NCI-H748 treated with DMSO at 0.1 percent for 48 hours (cell line): ENCODE measurements at places on chromosomes 7 and 10.

DNA sequence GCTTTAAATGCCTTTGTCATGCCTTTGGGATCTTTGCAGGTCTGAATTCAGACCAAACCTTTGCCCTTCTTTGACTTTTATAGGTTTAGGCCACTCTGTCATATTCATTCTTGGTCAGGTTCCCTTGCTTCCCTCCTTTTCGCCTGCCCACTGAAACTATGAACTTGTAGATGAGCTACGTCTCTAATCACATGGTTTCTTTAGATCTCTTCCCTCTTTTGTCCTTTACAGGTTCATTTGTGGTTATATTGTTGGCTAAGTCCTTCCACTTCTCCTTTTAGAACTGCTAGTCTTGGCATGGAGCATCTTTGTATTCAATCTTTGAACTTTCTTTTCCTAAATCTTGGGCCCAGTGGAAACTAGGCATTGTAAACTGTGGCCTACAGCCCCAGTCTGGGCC is 104.0 kb upstream of the ZEB1 start:
- DNase-seq: no peak

DNA sequence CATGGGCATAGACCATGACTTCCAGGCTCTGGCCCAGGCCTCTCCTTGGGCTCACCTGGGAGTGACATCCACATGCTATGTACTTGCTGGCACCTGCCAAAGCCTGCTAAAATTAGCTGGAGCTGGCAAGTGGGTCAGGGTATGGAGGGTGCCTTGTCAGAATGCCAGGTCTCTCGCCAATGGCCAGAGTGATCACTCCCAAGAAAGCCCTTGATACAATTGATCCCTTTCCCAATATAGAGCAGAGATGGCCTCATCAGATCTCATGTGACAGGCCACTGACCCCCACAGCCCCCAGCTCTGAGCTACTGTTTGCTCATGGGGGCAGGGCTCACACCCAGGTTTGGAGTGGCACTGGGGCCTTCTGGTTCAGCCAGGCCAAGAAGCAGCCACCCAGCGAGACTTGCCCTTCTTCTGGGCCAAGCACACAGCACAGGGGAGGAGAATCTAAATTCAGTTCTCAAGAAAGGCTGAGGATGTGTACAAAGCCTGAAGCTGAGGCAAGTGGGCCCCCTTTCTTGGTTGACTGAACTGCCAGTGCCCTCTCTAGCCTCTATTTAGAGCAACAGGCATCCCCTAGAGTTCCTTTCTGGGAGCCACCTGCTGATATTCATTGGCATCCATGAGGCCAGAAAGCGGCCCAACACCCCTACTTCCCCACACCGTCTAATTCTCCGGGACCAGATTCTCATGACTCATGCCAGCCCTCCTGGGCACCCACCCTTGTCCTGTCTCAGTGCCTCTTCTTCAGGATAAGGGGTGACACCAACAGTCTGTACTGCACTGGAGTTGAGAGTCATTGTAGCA is 18.9 kb upstream of the MYL7 start:
- no peak for DNase-seq

DNA sequence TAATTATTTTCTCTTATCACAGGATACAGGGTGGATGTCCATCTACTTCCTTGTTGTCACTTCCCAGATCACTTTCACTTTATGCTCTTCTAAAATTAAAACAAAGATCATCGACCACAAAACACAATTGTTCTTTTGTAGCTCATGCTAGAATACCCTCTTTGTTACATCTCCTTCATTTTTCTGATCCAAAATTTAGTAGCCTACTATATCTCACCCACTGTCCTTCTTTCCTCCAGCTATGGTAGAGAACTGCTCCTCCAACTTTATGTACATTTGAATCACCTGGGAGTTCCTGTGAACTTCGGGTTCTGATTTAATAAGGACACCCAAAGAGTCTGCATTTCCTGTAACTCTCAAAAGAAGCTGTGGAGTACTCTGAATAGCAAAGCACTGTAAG is 1.2 kb upstream of the AHR start:
- DNase-seq: no peak

- DNase-seq: no peak
These were observed 42.7 kb upstream of the CHST3 start for GRCh38 chr10:71921324-71922027.

DNA sequence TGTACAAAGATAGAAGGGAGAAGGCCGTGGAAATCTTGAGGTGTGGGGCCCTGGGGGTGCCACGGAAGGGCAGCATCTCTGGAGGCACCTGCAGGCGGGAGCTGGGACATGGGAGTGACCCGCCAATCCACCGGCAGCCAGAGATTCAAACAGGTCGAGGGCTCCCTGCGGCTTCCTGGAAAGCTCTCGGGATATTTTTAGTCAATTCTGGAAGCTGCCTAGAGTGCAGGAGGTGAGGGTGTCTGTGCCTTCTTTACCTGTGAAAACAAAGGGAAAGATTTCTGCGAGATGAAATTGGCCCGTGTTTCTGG is 16.6 kb downstream of the MNX1 start:
- DNase-seq: no peak

GRCh38 chr7:108001764-108002725 is 916 bp downstream of the LAMB1 start:
- DNase-seq: peak; percentile 7

GRCh38 chr7:131284702-131285419 is 42.8 kb upstream of the MKLN1 start:
- no peak for DNase-seq

DNA sequence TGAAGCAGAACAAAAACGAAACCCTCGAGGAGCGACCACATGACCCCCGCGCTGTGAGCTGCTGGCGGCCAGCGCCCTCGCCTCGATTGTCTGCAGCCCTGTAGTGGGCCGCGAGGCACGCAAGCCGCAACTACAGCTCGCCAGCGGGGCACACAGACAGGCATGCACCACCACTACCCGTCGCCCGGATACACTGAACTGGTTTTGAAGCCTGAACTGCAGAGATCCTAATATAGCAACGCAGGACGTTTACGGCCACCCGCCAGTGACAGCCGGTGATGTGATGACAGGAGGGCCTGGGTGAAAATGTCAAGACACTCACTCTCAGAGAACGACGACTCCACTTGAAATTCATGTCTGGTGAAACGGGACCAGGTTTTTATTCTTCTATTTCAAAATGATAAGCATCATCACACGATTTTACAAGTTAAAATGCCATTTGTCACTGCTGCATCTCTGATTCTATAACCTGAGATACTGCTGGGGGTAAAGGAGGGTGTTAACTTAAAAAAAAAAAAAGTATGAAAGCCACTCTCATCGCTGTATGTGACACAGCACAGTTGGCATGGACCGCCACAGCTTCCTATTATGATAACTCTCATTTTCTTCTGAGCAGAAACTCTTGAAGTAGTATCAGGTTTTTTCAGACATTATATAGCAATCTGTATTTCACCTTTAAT is 120.3 kb upstream of the DIP2C start:
- no peak for DNase-seq

GRCh38 chr10:6115411-6115810 is 26.6 kb downstream of the RBM17 start:
- DNase-seq: no peak

GRCh38 chr10:19488592-19489280 is 327.5 kb upstream of the PLXDC2 start:
- no peak for DNase-seq

DNA sequence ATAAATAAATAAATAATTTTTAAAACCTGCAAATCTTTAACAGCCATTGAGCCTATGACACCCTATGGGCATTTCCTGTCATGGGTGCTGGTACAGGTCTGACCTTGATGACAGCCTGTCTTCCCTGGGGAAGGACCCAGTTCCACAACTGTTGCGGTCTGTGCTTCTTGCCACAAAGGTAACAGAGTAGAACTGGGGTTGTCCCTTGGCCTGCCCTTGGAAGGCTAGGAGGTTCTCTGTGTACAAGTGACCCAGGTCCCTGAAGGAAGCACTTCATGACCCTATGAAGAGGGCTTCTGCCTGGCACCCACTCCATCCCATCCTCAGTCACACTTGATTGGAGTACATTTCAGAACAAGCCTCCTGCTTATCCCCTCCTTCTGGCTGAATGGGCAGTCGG is 66.9 kb downstream of the OGDH start:
- DNase-seq: no peak

DNA sequence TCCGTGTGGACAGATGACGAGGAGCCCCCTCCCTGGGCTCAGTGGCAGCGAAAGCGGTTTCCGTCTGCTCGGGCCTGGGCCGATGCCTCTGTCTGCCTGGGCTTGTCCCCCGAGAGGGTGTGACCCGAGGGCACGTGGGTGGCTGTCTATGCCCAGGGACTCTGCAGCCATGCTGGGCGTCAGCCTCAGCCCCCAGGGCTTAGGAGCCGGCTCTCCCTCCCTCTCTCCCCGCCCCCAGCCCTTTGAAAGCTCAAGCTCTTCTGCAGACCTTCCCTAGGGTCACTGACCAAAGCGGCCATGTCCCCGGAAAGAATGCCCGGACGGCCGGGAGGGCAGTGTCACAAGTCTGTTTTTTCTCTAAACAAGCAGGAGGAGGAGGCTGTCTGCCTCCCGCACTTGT is 7.1 kb downstream of the MICALL2 start:
- no peak for DNase-seq

DNA sequence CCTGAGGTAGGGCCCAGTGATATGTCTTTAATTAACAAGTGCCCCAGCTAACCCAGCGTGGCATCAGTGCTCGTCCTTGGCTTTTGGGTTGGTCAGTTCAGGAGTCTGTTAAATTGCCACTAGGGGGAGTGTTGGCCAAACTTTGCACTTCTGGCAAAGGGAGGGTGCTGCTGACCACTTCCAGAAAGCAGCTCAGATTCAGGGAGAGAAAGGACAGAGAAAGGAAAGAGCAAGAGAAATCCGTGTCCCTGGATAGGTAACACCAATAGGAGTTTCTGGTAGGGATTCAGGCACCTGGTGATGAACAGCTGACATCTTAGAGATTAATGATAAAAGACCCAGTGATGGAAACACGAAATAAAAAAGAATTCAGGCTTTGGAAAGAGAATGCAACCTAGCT is 243.1 kb upstream of the AOAH start:
- peak; percentile 84 for DNase-seq

- DNase-seq: no peak
These were observed 74.2 kb downstream of the RHOBTB1 start for GRCh38 chr10:60869652-60870415.

DNA sequence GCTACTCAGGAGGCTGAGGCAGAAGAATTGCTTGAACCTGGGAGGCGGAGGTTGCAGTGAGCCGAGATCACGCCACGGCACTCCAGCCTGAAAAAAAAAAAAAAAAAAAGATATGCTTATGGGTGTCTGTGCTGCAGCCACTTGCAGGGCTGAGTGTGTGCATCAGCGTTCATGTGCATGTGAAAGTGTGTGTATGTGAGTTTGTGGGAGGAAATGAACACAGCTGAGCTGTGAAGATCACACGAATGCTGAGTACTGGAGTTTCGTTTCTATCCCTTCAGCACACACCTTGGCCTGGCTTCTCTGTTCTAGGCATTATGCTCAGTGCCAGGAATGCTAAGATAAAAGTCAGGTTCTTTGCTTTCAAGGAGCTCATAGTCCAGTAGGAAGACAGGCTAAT is 12.0 kb upstream of the SVOPL start:
- no peak for DNase-seq

- no peak for DNase-seq
These were observed 1026.8 kb downstream of the GATA3 start for GRCh38 chr10:9081253-9081652.

- no peak for DNase-seq
These were observed 300.0 kb upstream of the C7orf33 start for GRCh38 chr7:148290538-148290937.

DNA sequence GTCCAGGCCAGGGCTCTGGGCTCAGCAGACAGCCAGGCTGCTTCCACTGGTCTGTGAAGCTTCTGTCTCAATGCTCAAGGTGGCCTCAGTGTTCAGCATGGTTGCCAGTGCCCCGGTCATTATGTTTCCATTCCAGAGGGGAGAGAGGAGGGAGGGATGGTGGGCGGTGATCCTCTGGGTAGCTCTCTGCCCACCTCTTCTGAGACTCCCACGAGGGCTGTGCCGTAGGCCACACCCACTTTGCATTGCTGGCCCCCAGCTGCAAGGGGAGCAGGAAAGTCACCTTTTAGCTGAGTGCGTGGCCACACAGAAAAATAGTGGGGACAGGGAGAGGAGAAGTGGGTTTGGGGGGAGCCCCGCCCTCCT is 42.5 kb downstream of the FOXK1 start:
- DNase-seq: no peak

DNA sequence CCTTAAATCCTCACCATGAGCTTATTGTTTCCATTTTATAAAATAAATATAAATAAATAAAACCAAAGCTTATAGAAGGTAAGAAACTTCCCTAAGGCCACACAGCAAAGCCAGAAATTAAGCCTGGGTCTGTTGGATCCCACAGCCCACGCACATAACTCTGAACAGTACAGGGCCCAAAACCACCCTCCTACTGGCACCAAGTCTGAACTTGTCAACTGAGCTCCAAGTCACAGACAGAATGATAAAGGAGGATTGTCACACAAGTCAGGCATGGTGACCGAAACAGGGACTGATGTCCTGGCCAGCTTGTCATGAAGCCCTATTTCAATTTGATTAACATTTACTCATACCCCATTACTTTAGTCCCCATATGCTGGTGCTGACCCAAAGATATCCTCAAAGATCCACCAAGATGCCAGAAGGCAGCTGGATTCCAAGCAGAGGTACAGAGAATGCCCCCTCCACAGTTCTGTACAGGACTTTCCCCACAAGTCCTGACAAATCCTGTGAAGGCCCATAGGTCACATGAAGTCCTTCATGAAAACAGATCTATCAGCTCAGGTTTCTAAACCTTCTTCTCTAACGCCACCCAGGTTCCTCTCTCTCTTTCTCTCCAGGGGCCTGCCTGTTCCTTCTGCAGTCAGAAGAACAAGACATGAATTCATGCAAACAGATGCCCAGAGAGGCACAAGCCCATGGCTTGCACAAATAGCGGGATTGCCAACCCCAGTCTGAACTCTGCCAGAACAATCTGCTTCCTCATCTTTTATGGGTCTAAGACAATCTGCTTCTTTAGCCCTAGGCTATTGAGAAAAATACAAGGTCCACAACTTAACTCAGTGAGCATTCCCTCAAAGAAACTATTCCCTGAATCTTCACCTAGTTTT is 60.9 kb downstream of the GLI3 start:
- DNase-seq: no peak

- no peak for DNase-seq
These were observed 139.0 kb downstream of the ELFN1 start for GRCh38 chr7:1809070-1809469.

DNA sequence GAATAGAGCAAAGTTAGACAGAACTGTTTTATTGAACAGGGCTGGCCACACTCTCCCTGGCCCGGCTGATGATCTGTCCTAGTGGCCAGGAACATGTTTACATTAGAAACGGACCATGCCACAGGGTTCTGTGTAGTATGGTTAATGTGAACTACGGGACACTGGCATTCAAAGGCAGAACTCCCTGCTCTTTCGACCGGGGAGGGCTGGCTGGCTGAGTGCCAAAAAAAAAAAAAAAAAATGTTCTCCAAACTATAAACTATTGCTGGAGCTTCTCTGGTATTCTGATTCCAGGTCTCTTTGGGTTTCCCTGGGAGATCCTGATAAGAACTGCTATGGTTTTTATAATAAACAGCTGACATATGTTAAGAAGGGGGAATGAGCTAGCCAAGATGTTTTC is 1262.6 kb upstream of the SORCS1 start:
- no peak for DNase-seq
